Cardiac ventricle fibroblast (primary cell): ENCODE measurements at places on chromosomes 5 and 9. TPM values are rescaled to one million over a fixed set of nuclear protein-coding genes. Genes with fewer than 3 reads are reported as not detected.

The CDH9 gene
- not detected in 2 replicates for total RNA-seq

The CD14 gene
- 0.15 and 1.3 TPM in 2 replicates for total RNA-seq

The SLC46A2 gene
- total RNA-seq: not detected in 2 replicates

The RANBP17 gene
- 2.9 and 10.4 TPM in 2 replicates for total RNA-seq

The SCAI gene
- total RNA-seq: 4.1 and 4.5 TPM in 2 replicates

The SLCO4C1 gene
- total RNA-seq: 0.05 TPM in 1 of 2 replicates, not detected in the other

The FBLL1 gene
- total RNA-seq: 0.29 and 0.56 TPM in 2 replicates

The HMMR gene
- total RNA-seq: 2.3 and 2.9 TPM in 2 replicates

The TSC1 gene
- 16.1 and 19.8 TPM in 2 replicates for total RNA-seq

The SPINK7 gene
- not detected in 2 replicates for total RNA-seq

The LCP2 gene
- total RNA-seq: 0.10 and 0.12 TPM in 2 replicates

The NTRK2 gene
- 1.1 and 1.2 TPM in 2 replicates for total RNA-seq

The CNTNAP3 gene
- total RNA-seq: 0.05 and 0.19 TPM in 2 replicates

The COL15A1 gene
- 6.4 and 6.9 TPM in 2 replicates for total RNA-seq

The IFNA17 gene
- not detected in 2 replicates for total RNA-seq

The SLC4A9 gene
- total RNA-seq: not detected in 2 replicates

The INIP gene
- total RNA-seq: 12.1 and 26.7 TPM in 2 replicates

The TSLP gene
- 0.24 and 0.94 TPM in 2 replicates for total RNA-seq

The F2RL2 gene
- 6.1 and 8.2 TPM in 2 replicates for total RNA-seq

The TEX48 gene
- total RNA-seq: not detected in 2 replicates

The AK8 gene
- 0.88 and 1.4 TPM in 2 replicates for total RNA-seq

The OR2Y1 gene
- not detected in 2 replicates for total RNA-seq

The NUTM2G gene
- not detected in 2 replicates for total RNA-seq

The ROR2 gene
- total RNA-seq: 57.2 and 65.1 TPM in 2 replicates

The HK3 gene
- not detected in 2 replicates for total RNA-seq

The FREM1 gene
- 0.15 and 0.19 TPM in 2 replicates for total RNA-seq

The CA9 gene
- total RNA-seq: 3.5 and 3.9 TPM in 2 replicates

The ARL14EPL gene
- total RNA-seq: not detected in 2 replicates

The GPR151 gene
- not detected in 2 replicates for total RNA-seq

The MAMDC4 gene
- 0.37 and 0.78 TPM in 2 replicates for total RNA-seq

The PCDHA6 gene
- total RNA-seq: 0.37 and 0.64 TPM in 2 replicates
